ENCODE measurements at places on chromosomes 7 and 10.
A peak's percentile ranks its signal among the peaks of the same experiment; 100 is the strongest.

- no peak for DNase-seq
Measured at GRCh38 chr7:44434201-44434600, 56.3 kb downstream of the NUDCD3 start.

DNA sequence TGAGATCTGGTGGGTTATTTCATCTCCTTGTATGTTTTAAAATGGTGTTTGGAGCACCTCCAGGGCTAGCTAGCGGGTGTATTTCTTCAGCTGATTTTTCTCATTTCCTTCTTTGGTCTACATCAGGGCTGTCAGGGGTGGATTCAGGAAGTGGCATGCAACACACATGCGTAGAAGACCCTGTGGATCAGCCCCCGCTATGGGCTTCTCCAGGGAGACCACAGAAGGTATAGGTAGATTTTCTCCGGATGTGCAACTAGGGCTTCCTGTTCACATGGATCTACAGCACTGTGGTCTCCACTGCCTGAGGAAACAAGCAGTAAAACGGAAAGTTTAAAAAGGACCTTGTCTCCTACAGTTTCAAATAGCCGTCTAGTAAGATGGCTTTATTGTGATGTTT, 10.4 kb downstream of the NUB1 start:
- no peak for DNase-seq

DNA sequence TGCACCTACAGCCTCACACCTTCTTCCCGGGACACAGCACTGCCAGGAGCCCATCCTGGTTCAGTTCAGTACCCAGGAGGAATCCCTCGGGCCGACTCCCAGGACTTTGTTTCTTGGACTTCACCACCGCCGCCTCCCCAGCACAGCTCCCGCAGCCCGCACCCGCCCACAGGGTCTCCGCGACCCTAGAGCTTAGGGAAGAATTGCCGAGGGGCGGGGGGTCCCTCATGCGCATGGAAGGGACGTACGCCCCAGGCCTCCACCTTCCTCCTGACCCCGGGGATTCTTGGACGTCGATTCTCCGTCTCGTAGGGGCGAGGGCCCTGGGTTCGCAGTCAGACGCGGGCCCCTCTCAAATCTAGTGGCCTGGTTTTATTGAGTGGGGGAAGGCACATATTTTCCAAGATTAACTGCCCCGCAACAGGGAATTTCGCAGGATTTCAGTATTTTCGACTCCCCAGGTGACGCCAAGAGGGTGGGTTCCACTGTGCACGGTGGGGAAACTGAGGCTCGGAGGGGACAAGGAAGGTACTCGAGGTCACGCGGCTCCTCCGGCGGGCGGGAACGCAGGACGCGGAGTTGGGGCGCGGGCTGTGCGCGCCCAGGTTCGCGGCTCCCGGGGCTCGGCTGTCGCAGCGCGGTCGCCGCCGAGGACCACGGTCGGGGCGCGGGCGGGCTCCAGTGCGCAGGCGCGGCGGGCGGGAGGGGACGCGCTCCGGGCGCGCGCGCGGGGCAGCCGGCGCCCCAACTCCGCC, at the start of gene ADCY1:
Gene ADCY1 (plus strand): TSS at position 708 of the 755 bp plus-strand sequence. CDS start 176 bp downstream, outside the sequence.
- no peak for DNase-seq

GRCh38 chr7:22867003-22867402, 44.4 kb upstream of the TOMM7 start:
- DNase-seq, result peak; percentile 49

- DNase-seq, result no peak
Measured at GRCh38 chr10:5583525-5584175, 58.9 kb downstream of the CALML3 start.

DNA sequence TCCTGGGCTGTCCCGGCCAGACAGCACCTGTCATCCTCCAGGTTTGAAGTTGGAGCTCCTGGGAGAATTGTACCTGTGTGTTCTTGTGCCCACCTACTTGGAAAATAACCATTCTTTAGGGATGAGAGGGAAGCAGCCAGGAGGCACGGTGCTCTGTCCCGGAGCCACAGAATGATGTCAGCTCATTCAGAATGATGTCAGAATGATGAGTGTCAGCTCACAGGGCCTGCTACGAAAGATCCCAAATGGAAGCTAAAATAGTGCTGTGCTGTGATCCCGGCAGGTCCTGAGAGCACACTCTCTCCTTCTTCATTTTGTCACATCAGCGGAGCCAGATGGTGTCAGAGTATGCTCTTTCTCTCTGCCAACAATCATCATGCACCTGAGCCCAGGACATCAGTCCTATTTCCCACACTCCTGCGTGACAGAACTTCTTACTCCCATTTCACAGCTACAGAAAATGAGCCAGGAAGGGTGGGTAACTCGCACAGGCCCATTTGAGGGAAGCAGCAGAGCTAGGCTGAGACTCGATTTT, 8.3 kb downstream of the ABCA13 start:
- DNase-seq, result no peak

- no peak for DNase-seq
Measured at GRCh38 chr7:107002126-107002525, 42.4 kb upstream of the PRKAR2B start.

GRCh38 chr10:77101341-77101740, 536.3 kb downstream of the KCNMA1 start:
- peak; percentile 59 for DNase-seq

- no peak for DNase-seq
Measured at GRCh38 chr7:55912748-55913158, 25.5 kb downstream of the ZNF713 start.

- DNase-seq, result no peak
Measured at GRCh38 chr7:131896165-131896863, 339.9 kb upstream of the PODXL start.

DNA sequence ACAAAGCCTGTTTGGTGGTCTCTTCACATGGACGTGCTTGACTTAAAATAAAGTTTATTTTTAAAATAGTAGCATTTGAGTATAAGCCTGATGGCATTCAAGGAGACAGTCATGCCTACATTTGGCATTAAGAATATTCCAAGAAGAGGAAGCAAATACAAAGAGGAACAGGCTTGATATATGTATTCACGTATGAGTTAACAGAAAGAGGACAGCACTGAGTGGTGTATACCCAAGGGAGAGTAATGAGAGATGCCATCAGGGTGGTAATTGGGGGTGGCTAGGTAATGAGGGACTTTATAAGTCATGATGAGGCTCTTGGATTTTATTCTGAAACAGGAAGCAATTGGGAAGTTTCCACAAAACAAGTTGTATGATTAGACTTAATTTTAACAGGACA, 363.3 kb downstream of the SEMA3D start:
- DNase-seq, result no peak

- DNase-seq, result no peak
Measured at GRCh38 chr10:109762555-109762954, 160.8 kb downstream of the XPNPEP1 start.

DNA sequence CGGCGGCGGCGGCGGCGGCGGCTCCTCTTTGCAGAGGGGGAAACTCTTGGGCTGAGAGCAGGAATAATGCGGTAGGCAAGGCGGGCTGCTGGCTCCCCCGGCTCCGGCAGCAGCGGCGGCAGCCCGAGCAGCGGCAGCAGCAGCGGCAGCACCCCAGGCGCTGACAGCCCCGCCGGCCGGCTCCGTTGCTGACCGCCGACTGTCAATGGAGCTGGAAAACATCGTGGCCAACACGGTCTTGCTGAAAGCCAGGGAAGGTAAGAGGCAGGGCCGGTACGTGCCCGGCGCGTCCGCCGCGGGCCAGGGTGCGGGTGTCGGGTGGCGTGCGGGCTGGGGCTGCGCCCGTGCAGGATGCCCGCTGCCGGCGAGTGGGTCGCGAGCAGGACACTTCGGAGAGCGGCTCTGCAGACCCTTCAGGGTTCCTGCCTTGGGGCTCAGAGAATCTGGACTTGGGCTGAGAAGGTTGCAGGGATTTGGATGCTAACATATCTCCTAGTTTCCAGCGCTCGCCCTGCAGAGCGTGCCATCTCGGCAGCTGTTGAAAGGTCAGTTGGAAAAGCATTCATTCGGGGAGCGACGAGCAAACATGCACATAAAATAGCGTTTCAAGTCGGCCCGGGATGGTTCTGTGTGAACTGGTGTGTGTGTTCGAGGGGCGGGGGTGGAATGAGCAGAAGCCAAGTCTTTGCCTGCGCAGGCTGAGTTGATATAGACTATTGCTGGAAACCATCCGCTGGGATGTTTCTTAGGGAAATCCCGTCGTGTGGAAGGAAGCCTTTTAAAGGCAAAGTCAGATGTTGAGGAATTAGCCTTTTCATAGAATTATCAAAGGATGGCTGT, 562 bp downstream of the GRK5 start:
- no peak for DNase-seq

- DNase-seq, result no peak
Measured at GRCh38 chr7:30214651-30215137, 69.7 kb upstream of the ZNRF2 start.

DNA sequence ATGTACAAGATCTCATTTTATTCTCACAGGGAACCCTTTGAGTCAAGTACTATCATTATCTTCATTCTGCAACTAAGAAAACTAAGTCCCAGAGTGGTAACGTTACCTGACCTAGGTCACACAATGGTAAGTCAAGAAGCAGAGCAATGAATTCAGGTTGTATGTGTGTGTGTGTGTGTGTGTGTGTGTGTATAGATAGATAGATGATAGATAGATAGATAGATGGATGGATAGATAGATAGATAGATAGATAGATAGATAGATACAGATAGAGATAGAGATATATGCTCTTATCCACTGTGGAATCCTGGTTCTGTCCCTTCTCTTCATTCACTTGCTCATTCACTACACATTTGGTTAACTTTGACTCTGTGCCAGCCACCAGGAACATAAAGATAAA, 29.8 kb downstream of the ASAH2 start:
- DNase-seq, result no peak

DNA sequence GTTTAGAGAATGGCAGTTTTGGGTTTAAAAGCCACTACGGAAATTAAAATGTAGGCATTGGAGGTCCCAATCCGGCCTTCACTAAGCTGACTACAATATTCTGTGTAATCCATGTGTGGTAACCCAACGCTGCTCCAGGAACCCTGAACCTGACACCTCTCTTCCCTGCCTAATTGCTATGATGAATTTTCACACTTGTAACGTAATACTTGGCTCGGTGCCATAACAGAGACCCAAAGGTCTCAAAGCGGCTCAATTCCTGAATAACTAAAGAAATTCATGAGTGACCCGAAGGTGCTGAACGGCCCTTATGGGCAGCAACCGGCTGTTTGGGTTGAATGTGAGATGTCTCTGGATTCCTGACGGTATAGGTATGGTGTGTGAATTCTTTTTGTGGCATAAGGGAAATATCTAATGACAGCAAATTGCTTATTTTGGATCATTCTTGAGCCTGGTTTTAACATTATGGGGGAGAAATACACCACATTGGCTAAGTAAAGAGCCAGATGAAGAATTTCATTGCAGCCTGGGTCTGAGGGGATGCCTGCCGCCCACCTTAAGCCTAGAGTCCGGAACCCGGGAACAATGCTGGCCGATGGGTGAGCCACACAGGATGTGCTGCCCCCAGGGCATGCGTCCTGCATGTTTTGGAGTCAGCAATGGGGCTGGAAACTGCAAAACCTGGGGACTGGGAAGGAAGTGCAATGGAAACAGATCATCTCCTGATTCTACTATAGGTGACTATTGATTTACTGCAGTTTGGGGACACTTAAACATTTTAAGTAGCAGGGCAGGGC, 69.7 kb upstream of the FZD8 start:
- DNase-seq, result no peak

GRCh38 chr10:57141708-57142107, 780.6 kb upstream of the ZWINT start:
- no peak for DNase-seq

- DNase-seq, result peak; percentile 36
Measured at GRCh38 chr10:125102246-125102645, 58.1 kb downstream of the CTBP2 start.

DNA sequence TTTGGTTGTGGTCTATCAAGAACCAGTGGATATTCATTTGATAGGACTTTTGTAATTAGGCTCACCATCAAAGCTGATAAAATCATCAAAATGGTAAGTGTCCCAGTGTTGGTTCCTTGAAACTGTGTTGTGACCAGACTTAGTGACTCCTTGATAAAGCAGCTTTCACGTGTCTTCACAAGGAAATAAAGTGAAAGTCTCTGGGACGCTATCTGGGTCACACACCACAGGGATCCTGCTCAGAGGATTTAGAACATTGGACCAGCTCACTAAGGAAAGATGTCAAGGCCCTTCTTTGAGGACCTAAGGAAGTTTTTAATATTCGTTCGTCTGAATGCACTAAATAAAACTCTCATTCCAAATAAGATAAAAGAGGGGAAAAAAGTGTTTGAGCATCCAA, 193.1 kb downstream of the RNLS start:
- DNase-seq, result no peak

GRCh38 chr7:151249732-151250072, 1.2 kb upstream of the SMARCD3 start:
- no peak for DNase-seq

GRCh38 chr10:114010316-114010715, 33.4 kb upstream of the ADRB1 start:
- no peak for DNase-seq

DNA sequence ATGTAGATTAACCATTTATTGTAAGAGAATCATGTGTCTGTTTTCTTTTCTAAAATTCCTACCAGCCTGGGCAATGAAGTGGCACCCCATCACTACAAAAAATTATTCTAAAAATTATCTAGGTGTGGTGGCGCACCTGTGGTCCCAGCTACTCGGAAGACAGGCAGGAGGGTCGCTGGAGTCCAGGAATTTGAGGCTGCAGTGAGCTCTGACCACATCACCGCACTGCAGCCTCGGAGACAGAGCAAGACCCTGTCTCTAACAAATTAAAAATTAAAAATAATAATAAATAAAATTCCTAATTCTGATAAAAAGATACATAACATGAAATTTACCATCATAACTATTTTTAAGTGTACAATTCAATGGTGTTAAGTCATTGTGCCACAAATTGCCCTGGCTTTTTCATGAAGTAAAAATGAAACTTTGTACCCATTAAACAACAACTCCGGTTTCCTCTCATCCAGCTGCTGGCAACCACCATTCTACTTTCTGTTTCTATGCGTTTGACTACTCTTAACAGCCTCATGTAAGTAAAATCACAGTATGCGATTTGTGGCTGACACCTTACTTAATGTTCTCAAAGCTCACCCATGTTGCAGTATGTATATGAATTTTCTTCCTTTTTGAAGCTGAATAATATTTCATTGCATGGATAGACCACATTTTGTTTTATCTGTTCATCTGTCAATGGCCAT, 20.6 kb upstream of the USP6NL start:
- DNase-seq, result no peak

DNA sequence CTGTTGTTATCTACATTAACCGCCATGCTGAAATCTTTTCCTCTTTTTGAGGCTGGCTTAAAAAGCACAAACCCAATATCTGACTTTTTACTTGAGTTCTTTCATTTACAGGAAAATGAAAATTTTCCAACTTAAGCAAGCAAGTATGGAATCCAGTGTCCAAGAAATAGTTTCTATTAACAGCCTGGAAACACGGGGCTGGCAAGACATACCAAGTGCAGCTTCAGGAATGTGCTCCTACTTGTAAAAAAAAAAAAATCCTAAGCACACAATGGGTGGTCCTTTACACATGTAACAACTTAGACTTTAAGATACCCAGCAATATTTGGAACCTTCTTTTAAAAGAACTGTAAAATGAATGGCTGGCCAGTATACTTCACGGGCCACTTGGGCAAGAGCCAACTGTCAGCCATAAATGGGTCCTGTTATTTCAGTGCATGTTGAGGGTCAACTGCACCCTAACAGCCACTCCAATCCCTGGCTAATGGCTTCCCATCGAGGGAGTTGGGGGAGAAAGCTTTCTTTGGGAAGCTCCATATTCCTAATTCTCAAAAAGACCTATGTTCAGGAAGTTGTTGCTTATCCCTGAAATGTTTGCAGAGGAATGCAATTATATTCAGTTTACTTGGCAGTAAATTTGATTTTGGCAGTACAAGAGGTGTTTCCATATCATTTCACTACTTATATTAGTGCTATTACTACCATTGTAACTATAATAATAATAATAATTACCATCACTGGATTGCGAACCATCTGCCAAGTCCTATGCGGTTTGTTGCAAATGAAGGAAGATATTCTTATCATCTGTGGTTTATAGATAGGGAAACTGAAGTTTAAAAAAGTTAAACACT, 236.4 kb upstream of the TMEM72 start:
- DNase-seq, result no peak
